ENCODE measurements at places on chromosomes 11 and 22.

DNA sequence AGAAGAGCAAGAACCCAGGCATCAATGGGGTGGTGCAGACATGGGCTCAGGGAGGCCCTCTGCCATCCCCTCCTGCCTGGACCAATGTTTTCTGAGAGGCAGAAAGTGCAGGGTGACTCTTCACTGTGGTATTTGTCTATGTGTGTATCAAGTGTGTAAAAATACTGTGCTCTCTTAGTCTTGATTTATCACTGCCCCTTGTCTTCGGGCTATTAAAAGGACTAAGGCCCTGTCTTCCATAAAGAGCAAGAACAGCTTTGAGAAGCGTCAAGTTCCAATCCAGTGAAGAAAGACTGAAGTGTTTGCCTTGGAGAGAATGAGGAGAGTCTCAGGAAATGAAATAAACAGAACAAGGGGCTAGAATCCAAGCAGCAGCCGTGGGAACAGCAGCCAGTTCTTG, 14.4 kb downstream of the PRSS23 start:
- no peak for DNase-seq

DNA sequence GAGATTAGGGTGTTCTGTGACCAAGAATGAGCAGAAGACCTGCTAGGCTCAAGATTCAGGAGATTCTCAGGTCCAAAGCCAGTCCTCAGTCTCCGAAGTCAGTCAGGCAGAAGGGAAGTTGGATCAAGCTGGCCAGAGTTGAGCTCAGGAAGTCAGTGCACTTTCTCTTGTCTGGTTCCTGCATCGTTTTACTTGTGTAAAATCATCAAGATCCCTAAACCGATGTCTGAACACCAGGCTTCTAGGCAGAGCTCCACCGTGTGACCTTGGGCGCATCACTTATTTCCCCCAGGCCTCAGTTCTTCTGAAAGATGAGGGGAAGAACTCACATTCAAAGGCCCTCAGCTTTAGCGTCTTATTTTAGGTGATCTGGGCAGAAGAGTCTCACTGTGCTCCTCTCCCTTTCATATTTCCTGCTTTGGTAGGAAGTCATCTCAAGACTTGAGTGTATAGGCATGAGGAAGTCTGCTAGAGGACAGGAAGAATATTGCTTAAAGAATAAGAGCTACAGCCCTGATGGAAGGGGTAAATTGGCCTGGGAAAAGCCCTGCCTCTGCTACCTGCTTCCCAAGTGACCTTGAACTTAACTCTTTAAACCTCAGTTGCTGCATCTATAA, 20.2 kb downstream of the NF2 start:
- DNase-seq = no peak

DNA sequence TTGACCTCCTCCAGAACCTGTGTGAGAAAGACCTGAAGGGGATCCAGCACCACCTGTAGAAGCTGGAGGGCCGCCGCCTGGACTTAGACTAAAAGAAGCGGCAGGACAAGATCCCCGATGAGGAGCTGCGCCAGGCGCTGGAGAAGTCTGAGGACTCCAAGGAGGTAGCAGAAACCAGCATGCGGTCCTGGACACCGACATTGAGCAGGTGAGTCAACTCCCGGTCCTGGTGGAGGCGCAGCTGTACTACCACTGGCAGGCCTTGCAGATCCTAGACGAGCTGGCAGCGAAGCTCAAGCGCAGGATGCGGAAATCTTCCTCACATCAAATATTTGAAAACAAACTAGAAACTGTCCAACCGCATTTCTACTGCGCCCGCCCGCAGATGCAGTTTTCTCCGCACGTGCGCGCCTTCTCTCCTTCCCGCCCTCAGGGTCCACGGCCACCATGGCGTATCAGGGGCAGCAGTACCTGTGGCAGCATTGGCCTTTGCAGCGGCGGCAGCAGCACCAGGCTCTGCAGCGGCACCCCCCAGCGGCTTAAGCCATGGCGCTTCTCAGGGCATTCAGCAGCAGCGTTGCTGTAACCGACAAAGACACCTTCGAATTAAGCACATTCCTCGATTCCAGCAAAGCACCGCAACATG, 10.2 kb downstream of the CLDN25 start:
- no peak for DNase-seq

DNA sequence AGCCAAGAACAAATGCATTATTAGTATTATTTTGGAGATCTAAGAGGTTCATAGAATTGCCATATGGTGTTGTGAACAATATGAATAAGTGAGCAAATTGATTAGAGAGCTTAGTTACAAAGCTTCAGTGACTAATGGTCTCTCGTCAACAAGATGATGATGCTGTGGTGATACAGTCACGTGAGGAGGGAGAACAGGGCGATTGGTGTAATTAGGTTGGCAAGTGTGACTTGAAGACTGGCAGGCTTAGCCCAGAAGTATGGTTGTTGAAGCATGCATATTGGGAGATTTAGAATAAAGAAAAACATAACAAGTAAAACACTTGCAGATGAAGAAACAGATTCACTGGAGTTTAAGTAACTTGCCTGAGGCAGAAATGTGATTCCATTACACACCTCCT, 100.6 kb upstream of the SORL1-AS1 start:
- DNase-seq = no peak

DNA sequence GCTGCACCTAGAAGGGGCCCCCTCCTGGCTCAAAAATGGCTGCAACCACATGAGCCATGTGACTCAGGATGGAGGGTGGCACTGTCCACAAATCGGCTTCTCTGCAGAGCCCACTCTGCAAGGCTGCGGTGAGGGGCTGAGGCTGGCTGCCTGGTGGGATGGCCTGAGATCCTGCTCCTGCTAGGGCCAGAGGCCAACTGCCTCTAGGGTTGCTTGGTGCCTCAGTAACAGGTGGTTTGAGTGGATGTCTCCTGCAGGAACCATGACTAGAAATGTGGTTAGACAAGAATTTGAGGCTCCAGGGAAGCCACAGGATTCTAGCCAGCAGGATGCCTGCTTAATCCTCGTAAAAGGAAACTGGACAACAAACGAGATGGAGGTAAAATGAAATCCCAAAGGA, 17.1 kb downstream of the PATZ1 start:
- DNase-seq = no peak

DNA sequence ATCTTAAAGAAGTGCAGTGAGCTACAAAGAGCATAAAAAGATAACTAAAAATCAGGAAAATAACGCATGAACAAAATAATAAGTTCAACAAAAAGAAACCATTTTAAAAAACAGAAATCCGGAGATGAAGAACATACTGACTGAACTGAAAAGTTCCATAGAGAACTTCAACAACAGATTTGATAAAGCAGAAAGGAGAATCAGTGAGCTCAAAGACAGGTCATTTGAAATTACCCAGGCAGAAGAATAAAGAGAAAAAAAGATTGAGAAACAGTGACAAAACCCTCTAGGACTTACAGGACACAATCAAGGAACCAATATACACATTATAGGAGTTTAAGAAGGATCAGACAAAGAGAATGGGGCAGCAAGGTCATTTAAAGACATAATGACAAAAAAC, 334.3 kb downstream of the NTM start:
- DNase-seq = no peak
